Regular cardiac myocyte (primary cell): ENCODE measurements at places on chromosomes 1 and 21. TPM values are rescaled to one million over a fixed set of nuclear protein-coding genes. Genes with fewer than 3 reads are reported as not detected.

ZBTB48 gene
- 15.5 and 15.9 TPM in 2 replicates for total RNA-seq

DNM3 gene
- 0.77 and 0.85 TPM in 2 replicates for total RNA-seq

FNDC10 gene
- 1.3 and 1.7 TPM in 2 replicates for total RNA-seq

SAMD13 gene
- total RNA-seq = 0.56 and 0.77 TPM in 2 replicates

LAD1 gene
- under 0.01 and 0.19 TPM in 2 replicates for total RNA-seq

GMEB1 gene
- total RNA-seq = 8.7 and 14.8 TPM in 2 replicates

CAPN8 gene
- 0.28 TPM in 1 of 2 replicates, not detected in the other for total RNA-seq

LMO4 gene
- 64.8 and 65.4 TPM in 2 replicates for total RNA-seq

RPRD2 gene
- total RNA-seq = 5.0 and 6.5 TPM in 2 replicates

TENT5C gene
- total RNA-seq = 0.38 and 2.0 TPM in 2 replicates

SFT2D2 gene
- 31.0 and 33.9 TPM in 2 replicates for total RNA-seq

AMY1B gene
- total RNA-seq = not detected in 2 replicates

LCE1B gene
- total RNA-seq = not detected in 2 replicates

KCNC4 gene
- 5.1 and 6.3 TPM in 2 replicates for total RNA-seq

LDLRAD2 gene
- 0.28 TPM in 1 of 2 replicates, not detected in the other for total RNA-seq

GJC2 gene
- 2.7 and 3.1 TPM in 2 replicates for total RNA-seq

NBPF4 gene
- total RNA-seq = not detected in 2 replicates

CDC20 gene
- total RNA-seq = 6.8 and 161 TPM in 2 replicates

PPIAL4G gene
- not detected in 2 replicates for total RNA-seq

AADACL3 gene
- total RNA-seq = not detected in 2 replicates

HRNR gene
- total RNA-seq = not detected in 2 replicates

TMPRSS15 gene
- not detected in 2 replicates for total RNA-seq

DDR2 gene
- total RNA-seq = 116 and 168 TPM in 2 replicates

VANGL2 gene
- 0.28 and 0.38 TPM in 2 replicates for total RNA-seq

C1orf174 gene
- 29.6 and 56.7 TPM in 2 replicates for total RNA-seq

IFI44L gene
- 9.2 and 22.8 TPM in 2 replicates for total RNA-seq

FCAMR gene
- total RNA-seq = under 0.01 TPM in 1 of 2 replicates, not detected in the other

TMEM201 gene
- total RNA-seq = 3.4 and 8.1 TPM in 2 replicates

FMN2 gene
- total RNA-seq = 29.0 and 73.6 TPM in 2 replicates

RSPH1 gene
- total RNA-seq = under 0.01 TPM in 1 of 2 replicates, not detected in the other

LMNA gene
- 515 and 1,414 TPM in 2 replicates for total RNA-seq

SEC16B gene
- 1.7 and 2.3 TPM in 2 replicates for total RNA-seq

AUNIP gene
- total RNA-seq = 0.56 and 5.6 TPM in 2 replicates

TMOD4 gene
- 0.19 TPM in 1 of 2 replicates, not detected in the other for total RNA-seq

FCRL6 gene
- not detected in 2 replicates for total RNA-seq

LCE7A gene
- total RNA-seq = not detected in 2 replicates

SLAMF7 gene
- not detected in 2 replicates for total RNA-seq

RIPK4 gene
- 0.38 and 1.7 TPM in 2 replicates for total RNA-seq
